ENCODE measurements at places on chromosomes 7 and 10.

DNA sequence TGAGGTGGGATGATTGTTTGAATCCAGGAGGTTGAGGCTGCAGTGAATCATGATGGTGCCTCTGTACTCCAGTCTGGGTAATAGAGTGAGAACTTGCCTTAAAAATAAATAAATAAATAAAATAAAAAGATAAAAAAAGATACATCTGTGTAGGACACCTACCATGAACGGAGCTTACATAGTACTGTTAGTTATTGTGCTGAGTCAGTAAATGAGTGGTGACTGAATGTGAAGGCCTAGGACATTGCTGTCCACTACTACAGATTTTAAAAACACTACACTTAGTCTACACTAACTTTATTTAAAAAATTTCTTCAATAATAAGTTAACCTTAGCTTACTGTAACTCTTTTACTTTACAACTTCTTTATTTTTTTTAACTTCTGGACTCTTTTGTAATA lies 106.7 kb upstream of the ETV1 start:
- DNase-seq = no peak

GRCh38 chr10:26939962-26940354 lies 79.2 kb upstream of the ABI1 start:
- DNase-seq = no peak

- peak; percentile 56 for DNase-seq
Observed at GRCh38 chr10:52313933-52314821, at the start of gene DKK1. DKK1 (plus strand) TSS chr10:52314281; CDS start chr10:52314435, 154 bp downstream.

- DNase-seq = no peak
Observed at GRCh38 chr7:17466216-17466615, 167.8 kb downstream of the AHR start.

- no peak for DNase-seq
Observed at GRCh38 chr10:8435186-8436055, 380.9 kb downstream of the GATA3 start.

GRCh38 chr10:96842896-96843723 lies 11.0 kb downstream of the LCOR start:
- no peak for DNase-seq

- DNase-seq = no peak
Observed at GRCh38 chr10:29623797-29624196, 11.0 kb downstream of the SVIL start.

- no peak for DNase-seq
Observed at GRCh38 chr7:131504157-131504899, 52.1 kb downstream of the PODXL start.

DNA sequence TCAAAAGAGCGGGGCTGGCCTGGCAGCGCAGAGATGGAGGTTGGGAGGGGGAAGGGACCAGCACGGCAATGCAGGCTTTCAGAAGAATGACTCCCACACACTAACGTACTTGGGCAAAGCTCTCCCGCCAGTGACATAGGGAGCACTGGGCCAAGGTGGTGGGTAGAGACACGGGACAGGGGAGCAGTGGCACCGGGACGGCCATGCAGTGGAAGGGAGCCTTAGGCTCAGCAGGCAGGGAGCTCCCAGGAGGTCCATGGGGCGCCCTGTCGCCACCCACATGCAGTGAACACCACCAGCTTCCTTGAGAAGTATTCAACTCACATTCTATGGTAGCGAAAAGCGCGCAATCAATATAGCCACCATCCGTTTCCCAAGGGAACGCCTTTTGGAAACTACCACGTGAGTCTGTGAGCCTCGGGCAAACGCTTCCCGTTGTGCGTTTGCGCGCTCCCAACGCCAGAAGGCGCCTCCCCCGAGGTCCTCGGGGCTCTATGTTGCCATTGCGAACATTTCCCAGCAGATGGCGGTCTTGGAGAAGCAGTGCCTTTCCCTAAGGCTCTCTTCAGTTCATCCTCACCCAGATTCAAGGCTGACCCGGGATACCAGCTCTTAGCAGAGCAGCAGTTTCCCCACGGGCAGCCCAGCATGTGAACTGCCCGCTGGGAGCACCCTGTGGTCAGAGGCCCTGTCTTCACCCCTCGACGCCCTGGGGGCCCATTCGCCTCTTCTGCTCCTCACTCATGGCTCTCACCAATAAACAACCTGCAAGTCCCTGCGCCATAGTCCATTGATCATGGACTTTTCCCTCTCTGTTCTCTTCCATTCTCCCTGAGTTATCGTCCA lies 16.4 kb upstream of the OPALIN start:
- DNase-seq = peak; percentile 86

GRCh38 chr10:96987842-96988175 lies 155.7 kb downstream of the LCOR start:
- no peak for DNase-seq

DNA sequence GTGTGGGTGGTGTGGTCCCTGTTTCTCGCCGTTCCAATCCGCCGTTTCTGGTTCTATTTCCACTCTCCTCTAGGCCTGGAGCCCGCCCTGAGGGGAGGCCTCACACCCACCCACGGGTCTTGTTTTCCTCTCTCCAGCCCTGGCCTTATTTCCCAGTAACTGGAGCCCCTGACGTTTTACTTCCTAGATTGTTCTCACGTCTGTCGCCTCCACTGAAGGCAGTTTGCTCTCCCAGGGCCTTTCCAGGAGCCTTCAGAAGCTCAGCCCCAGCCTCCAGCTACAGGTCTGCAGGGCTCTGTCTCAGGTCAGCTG lies 30.6 kb downstream of the CFAP46 start:
- DNase-seq = no peak

DNA sequence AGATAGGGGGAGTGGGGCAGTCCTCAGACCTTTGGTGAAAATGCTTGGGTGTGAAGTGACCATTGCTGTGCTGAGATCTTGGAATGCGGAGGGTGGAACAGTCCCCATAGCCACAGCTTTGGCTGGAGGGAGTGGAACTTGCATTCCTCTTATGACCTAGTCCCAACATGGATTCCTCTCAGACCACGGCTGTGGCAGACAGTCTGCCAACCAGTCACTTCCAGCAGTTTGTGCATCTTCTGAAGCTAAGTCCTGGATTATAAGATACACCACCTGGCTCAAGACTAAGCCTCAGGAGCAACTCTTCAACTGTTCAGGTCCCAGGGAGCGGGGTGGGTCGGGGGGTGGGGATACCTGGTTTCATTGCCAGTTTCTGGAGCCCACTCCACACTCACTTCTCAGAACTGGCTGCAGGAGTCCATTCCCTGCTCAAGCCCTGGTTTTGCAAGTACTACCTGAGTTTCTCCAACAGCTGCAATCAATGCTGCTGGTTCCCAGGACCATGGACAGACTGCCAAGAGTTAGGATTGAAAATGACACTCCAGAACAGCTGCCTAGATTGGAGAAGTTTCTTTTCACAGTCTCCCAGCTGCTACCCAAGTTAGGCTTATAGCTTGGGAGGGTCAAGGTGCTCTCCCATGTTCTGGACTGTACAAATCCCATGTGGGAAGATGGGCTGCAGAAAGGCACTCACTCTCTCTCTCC lies 29.1 kb upstream of the DGKB start:
- no peak for DNase-seq

DNA sequence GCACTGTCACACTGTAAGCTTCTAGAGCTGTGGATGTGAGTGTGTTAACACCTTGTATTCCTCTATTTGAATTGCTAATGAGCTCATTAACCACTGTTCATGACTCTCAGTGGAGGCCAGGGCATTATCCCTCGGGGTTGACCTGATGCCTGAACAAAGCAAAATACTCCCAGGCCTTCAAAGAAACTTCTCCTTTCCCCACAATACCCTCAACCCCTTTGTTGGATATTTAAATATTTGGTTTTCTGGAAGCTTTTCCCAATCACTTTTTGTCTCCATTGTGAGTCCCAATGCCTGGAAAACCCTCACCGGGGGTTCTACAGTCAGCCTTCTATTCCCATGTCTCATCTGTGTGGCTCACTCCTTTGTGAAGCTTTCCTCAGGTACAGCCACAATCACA lies 780.1 kb downstream of the PHTF2 start:
- peak; percentile 59 for DNase-seq

GRCh38 chr10:11679946-11680345 lies 62.2 kb upstream of the ECHDC3 start:
- no peak for DNase-seq

- no peak for DNase-seq
Observed at GRCh38 chr7:75689246-75690099, 49.3 kb downstream of the HIP1 start.

- no peak for DNase-seq
Observed at GRCh38 chr7:138964624-138965436, 16.4 kb downstream of the KIAA1549 start.

- DNase-seq = peak; percentile 64
Observed at GRCh38 chr7:92916770-92917224, 80.4 kb upstream of the CDK6 start.

GRCh38 chr10:110857265-110858171 lies 14.2 kb upstream of the PDCD4 start:
- no peak for DNase-seq

- no peak for DNase-seq
Observed at GRCh38 chr10:6617309-6618076, 37.4 kb upstream of the PRKCQ start.

DNA sequence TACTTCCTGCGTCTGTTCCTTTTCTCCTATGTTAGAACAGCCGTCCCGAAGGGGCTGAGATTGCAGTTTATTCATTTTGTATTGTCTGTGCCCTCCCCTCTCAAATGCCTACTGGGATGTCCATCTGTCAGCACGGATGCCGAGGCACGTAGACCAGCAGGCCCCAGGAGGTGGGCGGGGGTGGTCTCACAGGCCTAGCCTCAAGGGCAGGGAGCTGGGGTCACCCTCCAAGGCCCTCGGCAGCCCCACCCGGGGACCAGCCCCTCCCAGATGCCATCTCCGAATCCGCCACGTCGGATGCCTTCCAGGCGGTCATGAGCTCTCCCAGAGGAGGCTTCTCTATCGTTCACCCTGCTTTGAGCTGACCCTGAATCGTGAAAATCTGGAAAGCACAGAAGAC lies 59.7 kb downstream of the ELFN1 start:
- DNase-seq = no peak

DNA sequence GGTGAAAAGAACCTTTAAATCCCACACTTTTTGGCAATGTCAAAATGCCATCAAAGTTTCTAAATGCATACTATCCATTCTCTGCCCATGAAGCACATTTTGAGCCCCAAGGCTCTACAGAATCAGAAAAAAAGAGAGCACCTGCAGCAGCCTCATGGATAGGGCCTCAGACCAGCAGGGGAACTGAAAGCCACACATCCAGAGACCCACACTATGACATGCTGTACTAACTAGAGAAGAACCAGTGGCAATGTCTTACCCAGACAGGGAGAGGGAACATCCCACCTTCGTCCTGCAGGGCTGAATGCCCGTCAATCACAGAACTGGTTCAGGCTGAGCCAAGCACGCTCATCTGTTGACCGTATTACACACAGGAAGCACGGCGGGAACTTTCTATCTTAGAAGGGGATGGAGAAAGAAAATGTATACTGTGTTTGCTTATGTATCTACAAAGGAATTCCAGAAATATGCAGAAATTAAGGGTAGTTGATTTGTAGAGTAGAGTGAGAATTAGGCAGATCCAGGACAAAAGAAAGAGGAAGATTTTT lies 237.2 kb downstream of the GLI3 start:
- DNase-seq = no peak

DNA sequence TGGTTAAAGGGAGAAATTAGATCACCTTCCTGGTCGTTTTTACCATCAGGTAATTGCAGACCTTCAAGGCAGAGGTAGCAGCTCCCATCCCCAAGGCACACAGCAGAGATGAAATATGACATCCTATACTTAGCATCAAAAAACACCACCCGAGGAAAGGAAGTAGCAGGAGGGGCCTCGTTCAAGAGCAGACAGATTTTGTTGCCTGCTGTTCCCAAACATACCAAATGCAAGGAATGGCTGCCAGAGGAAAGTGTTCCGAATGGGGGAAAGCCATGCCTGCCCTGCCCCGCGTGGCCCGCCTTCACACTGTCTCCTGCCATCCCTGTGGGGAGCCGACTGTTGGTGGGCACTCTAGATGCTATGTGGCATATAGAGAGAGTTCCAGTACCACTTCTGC lies 18.0 kb downstream of the FKBP6 start:
- DNase-seq = no peak

DNA sequence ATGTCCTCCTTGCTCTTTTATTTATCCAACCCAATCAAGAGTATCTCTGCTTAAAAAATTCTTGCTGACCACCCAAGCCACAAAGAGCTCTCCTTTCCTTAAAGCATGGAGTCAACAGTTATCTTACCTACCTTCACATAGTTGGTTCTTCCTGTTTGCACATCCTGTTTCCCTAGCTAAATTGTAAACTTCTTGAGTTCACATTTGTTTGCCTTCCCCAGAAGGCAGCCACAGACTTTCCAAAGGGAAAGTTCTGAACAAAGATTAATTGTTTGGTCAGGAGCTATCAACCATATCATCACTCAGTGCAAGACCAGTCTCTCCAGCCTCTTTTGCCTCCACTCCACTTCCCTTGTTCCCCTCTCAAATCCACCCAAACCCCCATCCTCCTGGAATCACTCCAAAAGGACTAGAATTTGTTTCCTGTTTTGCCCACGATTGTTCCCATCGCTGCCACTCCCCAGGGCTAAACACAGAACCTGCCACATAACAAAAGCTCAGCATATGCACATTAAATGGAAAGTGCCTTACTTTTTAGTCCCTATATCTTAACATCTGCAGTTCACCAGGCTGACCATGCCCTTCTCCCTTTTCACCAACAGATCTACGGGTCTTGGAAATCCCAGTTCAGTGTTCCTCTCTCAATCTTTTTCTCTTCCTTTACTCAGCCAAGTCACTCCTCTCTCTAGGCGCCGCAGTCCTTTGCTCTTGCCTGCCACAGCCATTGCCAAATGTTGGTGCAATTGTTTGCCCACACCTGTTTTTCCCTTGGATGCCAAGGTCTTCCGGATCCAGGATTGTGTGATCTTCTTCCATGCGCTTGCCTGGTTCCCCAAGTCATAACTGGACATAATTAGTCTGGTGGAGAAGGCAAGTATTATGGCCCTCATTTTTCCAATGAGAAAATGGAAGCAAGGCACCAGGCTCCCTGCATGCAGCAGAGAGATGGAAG lies 265.5 kb downstream of the KCNMA1 start:
- DNase-seq = no peak

- no peak for DNase-seq
Observed at GRCh38 chr10:124619195-124619594, 125.0 kb downstream of the FAM53B start.

GRCh38 chr7:26091933-26092332 lies 60.1 kb upstream of the NFE2L3 start:
- no peak for DNase-seq

DNA sequence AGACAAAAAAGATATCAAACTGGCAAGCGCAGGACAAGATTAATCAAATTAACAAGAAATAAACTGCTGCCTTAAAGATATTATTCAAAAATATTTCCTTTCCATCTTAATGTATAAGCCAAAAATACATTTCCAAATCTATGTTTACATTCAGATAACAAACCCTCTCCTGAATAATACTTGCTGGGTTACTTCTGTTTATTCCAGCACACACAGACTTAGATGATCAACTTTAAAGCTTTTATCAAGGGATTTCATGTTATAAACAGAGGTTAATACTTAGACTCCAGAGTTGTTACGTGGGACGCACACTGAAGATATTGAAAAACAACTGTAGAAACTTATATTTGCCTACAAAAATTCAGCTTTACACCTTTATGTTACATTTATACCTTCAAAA lies 33.6 kb downstream of the LMOD2 start:
- no peak for DNase-seq

- DNase-seq = no peak
Observed at GRCh38 chr7:112160771-112161150, 45.4 kb downstream of the DOCK4 start.
